ENCODE measurements at places on chromosomes 2 and 18. TPM values are rescaled to one million over a fixed set of nuclear protein-coding genes. Genes with fewer than 3 reads are reported as not detected.
A peak's percentile ranks its signal among the peaks of the same experiment; 100 is the strongest.

DNA sequence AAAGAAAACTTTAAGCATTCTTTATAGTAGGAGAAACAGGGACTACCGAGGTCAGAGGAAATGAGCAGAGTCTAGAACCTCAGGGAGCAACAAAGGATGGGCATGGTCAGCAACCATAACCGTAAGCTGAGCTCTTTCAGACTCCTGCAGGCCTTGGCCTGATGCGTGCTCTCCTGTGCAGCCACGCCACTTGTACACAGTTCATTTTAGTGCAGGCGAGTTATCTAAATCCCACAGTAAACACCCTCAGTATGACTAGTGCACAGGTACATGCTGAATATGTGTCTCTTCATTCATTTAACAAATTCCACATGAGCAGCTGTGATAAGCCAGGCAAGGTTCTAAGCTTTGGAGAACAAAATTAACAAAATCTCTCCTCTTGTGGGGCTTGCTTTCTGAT is 401.2 kb upstream of the RAB12 start:
- no peak for DNase-seq

DNA sequence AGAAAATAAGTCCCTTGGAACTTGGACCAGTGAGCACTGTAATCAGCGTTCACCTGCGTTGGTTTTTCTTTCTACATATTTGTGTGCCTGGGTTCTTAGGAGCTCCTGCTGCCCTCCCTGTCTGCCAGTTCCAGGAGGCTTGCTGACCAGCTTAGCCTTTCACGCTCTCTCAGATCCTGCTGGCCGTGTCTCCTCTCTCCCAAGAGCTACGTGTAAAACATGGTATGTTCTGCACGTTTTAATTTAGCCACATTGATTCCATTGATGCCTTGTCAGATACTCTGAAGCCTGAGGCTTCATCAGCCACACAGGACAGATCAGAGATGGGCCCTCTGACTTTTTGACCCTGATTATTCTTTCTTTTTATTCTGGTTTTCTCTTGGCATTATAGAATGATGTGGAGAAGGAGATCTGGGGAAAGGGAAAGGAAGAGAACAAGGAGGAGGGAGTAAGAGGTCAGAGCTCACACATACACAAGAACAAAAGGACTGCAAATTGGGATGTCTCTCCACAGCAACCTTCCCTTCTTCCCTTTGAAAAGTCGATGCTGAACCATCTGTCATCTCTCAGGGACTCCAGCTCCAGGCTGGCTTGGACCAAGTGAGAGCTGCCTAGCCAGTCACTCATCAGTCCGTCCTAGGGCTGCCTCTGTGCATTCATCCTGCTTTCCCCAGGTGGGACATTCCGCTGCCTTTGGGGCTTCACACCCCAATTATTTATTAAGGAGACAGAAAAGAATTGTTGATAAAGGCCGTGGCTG is 152.8 kb downstream of the PIK3C3 start:
- DNase-seq = no peak

The CSRNP3 gene
- 11.8 TPM for polyA plus RNA-seq

- DNase-seq = no peak
Observed at GRCh38 chr18:59470561-59471121, 111.6 kb upstream of the LMAN1 start.

The L3MBTL4 gene
- 6.2 TPM for polyA plus RNA-seq

DNA sequence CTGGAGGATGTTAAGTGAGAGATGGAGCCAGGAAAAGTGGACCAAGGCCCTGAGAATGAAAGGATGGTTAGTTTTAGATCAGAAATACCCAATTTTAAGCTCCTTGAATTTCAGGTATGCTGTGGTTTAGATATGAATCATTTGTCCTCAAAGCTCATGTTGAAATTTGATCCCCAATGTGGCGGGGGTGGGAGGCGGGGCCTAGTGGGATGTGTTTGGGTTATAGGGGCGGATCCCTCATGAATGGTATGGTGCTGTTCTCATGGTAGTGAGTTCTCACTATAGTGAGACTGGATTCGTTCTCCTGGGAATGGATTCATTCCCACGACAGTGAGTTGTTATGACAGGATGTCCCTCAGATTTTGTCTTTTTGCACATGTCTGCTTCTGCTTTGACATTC is 11.4 kb downstream of the MYO5B start:
- no peak for DNase-seq

The CNDP2 gene
- 289 TPM for polyA plus RNA-seq

DNA sequence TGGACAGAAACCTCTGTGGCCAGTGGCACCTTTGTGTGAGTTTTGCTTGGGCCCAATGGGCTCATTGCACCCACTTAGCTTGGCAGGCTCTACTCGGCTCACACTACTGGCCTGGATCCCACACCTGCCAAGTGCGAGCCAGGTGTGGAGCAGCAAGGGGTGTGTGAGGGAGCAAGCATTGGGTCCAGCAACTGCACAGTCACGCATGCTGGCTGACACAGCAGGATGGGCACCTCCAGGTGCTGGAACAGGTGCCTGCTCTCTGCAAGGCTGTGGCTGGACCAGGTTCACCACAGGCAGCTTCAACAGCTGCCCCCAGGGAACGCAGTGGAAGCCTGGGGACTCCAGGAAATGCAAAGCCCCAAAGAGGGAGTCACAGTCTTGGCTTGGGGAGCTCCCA is 94.2 kb downstream of the DOK6 start:
- no peak for DNase-seq

DNA sequence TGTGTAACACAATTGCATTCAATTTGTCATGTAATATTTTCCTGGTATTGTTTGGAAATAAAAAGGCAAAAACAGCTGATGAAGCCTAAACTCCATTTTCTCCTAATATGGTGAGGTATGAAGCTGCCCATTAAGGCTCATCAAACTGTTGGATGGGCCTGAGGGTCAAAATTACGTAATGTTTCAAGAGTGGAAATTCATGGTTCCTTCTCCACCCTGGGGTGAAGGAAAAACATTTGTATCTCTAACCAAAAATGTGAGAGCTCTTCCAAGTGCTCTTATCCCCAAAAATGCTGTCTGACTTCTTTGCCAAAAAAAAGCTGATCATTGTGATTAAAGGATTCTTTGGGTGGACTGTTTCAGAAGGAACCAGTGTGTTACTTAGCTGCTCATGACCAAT is 91.8 kb downstream of the ARHGAP28 start:
- no peak for DNase-seq

GRCh38 chr18:14577971-14578370 is 34.6 kb upstream of the POTEC start:
- DNase-seq = no peak

The SCN1A gene
- polyA plus RNA-seq = 0.19 TPM

The CHST9 gene
- 4.5 TPM for polyA plus RNA-seq

DNA sequence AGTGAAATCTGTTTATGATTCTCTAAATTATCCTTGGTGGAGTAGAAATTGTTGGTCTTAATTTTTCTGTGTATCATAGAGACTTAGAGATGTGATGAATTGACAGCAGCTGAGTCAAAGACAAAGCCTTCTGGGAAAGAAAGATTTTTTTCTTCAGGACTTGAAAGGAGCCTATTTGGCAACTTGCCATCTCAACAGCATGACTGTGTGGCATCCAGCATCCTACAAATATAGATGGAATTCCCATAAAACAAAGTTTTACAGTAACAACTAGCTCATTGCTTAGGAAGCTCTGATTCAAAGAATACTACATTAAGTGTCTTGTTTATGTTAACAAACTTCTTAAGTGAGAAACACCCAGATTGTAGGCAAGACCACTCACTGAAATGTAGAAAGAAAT is 79.2 kb upstream of the SETBP1 start:
- no peak for DNase-seq

The PROKR1 gene
- polyA plus RNA-seq = 0.47 TPM

- DNase-seq = no peak
Observed at GRCh38 chr18:13221869-13222855, 3.6 kb downstream of the LDLRAD4 start.

DNA sequence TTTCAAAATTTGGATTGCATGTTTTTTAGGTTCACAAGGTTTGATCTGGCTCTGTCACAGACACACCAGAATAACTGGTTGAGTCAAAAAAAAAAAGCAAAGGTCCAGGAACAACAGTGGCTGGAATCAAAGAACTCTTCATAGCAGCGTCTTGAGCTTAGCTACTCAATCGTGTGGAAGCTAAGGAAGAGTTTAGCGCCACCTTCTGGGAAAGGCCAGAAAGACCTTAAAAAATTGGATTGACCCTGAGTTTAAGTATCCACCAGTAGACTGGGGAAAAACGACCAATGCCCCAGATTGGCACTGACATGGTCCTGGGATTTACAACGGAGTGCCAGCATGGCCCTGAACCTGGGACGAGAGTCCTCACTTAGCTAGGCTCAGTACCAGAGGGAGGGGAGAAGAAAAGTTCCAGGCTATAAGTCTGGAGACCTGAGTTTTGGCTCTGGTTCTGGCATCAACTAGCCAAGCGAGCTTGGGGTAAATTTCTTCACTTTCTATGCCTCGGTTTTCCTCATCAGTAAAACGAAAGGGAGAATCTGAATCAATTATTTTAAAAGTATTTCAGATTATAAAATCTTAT is 71.1 kb upstream of the TFCP2L1 start:
- DNase-seq = peak; percentile 76

- no peak for DNase-seq
Observed at GRCh38 chr2:212488611-212489010, 50.0 kb downstream of the ERBB4 start.

GRCh38 chr2:25805987-25806386 is 72.3 kb downstream of the ASXL2 start:
- DNase-seq = no peak

The SKOR2 gene
- polyA plus RNA-seq = not detected

DNA sequence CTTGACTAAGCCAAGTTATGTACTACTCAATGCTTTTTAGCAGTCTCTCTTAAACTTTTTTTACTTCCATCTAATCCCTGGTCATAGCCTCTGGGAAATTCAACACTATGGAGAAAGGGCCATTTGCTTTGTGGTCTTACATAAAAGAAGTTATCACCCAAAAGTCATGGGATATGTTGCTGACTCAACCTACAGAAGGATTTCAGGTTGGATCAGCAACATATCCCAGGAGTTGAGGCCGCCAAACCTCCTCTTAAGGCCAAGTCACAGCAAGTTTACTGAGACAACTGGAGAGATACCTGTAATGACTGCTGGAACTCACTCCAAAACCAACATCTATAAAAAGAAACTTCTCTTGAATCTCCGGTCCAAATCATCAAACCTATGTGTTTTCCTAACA is 141.1 kb downstream of the IRS1 start:
- no peak for DNase-seq

GRCh38 chr2:219911541-219911940 is 284.1 kb downstream of the SLC4A3 start:
- no peak for DNase-seq

GRCh38 chr2:121076885-121077549 is 208.0 kb downstream of the TFCP2L1 start:
- DNase-seq = no peak

DNA sequence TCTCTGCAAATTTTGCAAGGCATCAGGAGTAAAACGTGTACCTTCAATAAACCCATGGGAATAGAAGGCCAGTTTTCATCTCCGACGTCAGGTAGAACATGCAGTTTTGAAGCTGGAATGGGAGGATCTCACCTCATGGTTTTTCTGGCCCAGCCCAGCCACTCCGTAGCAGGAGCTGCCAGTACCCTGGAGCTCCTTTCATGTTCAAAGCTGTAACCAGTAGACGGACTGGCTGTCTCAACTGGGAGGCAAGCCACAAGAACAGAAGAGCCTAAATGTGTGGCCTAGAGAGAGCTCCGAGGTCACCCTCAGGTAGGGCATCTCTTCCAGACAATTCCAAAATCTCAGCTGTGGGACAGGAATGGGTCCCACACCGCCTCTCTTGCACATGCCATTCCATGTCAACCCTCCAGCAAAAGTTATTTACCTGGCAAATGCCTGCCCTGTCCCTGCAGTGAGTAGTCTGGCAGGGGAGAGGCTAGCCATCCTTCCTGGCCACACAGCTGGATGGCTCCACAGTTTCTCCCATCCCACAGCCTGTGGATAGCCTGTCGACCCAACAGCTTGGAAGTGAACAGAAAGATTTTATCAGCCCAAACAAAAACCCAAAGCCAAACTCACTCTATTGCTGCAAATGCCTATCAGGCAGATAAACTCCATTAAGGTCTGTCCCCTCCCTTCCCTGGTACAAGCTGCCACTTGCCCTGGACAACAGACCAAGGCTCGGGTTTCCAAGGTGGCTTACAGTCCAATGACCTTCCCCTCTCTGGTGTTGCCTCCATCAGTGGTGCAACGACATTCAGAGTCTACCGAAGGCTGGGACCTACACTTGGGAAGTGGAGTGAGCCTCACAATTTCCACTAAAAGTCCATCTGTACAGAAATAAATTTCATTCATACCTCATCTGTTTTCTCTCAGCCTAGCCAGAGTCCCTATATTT is 27.8 kb downstream of the CRACDL start:
- no peak for DNase-seq

DNA sequence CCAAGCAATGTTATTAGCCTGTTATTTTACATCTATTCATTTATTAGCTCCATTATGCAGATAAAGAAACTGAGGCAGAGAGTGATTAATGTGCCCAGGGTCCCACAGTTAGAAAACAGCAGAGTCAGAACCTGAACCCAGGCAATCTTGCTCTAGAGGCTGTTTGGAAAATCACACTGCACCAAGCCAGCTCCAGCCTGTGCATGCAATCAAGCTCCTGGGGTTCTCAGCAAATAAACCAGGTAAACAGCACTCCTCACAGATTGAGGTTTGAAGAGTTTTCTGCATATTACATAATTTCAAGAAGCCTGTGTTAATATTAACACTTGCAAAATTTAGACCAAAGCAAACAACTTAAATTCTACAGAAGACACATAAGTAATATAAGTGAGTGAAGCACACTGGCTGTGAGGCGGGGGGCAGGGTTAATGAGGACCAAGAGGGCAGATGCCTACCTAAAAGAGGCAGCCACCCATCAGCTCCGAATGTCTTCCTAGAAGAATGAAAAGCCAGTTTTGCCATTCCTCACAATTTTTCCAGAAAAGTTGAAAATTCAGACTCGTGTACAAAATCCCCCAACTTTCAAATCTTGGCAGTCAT is 35.4 kb downstream of the CACNB4 start:
- DNase-seq = no peak

DNA sequence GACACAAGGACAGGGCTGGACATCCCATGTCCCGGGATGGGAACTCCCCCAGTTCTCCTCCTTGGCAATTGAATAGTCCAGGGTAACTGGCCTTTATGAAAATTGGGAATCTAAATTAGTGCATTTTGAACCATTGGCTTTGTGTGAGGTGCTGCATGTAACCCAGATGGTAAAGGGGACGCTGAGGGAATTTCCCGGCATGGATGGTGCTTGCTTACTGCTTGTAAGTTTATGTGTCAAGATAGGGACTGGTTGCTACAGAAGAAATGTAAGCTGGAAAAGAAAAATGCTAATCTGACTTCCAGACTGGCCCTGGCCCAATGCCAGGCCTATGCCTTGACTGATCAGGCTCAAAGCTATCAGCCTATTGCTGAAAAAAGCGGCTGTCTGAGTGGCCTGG is 1096.7 kb upstream of the DDX18 start:
- no peak for DNase-seq

The SRD5A2 gene
- polyA plus RNA-seq = 0.06 TPM

- no peak for DNase-seq
Observed at GRCh38 chr2:231390667-231391066, 4.8 kb upstream of the B3GNT7 start.
